ENCODE measurements at places on chromosomes 6 and 20.

DNA sequence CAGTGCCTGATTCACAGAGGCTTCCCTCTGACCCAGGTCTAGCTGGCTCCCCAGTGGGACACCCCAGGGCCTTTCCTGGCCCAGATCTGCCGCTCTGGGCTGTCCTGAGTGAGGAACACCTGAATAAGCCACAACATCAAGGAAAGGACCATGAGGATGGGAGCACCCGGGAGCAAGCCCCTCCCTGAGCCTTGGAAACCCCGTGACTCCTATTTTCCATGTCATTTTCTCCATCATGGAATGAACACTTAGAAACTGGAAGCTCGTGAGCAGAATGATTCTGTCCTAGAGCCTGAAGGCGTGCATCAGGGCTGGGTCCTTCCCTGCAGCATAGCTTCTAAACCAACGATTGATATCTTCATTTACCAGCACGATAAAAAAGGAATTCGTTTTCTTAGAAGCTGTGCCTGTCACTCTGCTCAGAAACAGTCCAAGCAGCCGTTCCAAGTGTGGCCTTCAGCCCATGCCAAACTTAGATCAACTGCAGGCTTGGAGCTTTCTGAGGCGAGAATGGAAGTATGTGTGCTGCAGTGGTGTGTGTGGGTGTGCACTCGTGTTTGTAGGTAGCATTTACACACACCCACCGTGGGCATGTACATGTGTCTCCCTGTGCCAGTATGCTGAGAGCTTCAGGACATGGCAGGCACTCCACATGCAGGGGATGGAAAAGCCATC lies 83.2 kb upstream of the FOXC1 start:
- no peak for DNase-seq

- no peak for DNase-seq
These were observed 935.1 kb downstream of the KIF16B start for GRCh38 chr20:15637950-15638754.

GRCh38 chr6:21869085-21869771 lies 275.7 kb downstream of the SOX4 start:
- DNase-seq = no peak

GRCh38 chr20:19268426-19268825 lies 56.0 kb downstream of the SLC24A3 start:
- peak; percentile 54 for DNase-seq

DNA sequence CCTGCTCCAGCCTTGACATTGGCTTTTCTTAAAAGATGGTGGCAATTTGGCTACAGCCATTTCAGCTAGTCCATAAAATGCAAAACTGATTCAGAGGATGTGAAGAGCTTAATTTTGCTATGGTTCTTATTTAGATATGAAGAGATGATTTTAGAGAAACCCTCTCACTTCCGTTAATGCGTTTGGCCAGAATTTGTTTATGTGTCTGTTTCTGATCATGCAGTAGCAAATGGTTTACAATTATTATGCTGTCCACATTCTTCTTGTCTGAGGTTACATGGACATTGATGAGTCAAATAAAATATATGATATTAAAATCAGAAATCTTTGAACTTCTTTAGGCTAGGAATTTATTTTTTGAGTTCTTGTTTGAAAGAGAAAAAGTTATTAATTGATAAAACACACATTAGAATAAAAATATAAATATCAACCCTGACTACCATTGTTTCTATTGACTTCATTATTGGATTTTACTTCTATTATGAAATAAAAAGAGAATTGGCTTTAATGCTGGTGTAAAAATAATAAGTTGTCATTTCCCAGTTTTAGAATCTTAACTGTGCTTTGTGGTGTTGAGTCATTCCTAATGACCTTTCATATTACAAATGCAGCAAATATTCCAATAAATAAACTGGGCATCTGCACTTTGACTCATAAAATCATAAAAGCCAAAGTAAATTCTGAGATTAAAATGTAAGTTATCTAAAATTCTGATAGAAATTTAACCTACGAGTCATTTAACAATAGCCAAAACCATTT lies 1286.0 kb upstream of the GJE1 start:
- no peak for DNase-seq

- peak; percentile 93 for DNase-seq
These were observed 33.0 kb upstream of the POU5F1 start for GRCh38 chr6:31203345-31203979.

DNA sequence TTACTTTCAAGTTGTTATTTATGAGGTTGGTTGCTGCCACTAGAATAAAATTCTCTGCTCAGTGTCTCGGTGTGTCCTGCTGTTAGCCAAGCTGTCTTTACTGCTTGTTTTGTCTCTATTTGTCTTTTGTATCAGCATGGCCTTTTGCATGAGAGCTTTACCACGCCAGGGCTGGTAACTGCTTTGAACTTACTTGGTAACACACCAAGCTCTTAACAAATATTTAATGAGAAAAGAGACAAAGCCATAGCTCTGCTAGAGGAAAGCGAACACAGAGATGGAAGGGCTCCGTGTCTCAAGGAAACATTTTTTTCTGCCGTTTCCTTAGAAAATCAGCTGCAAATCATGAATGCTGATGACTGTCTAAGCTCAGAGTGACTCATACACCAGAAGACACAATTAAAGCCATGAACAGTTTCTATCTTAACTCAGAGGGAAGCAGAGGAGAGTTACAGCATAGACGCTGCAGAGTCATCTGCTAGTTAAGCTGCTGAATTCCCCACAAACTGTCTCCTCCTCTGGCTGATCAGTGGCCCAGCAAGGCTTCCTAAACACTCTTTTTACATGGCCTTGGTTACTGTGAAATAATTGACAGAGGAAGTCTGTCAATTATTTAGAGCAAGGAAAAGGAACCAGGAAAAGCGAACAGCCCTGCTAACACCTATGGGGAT lies 44.8 kb downstream of the AGPAT4 start:
- peak; percentile 96 for DNase-seq

- no peak for DNase-seq
These were observed 61.6 kb downstream of the KIAA0319 start for GRCh38 chr6:24584382-24584720.

DNA sequence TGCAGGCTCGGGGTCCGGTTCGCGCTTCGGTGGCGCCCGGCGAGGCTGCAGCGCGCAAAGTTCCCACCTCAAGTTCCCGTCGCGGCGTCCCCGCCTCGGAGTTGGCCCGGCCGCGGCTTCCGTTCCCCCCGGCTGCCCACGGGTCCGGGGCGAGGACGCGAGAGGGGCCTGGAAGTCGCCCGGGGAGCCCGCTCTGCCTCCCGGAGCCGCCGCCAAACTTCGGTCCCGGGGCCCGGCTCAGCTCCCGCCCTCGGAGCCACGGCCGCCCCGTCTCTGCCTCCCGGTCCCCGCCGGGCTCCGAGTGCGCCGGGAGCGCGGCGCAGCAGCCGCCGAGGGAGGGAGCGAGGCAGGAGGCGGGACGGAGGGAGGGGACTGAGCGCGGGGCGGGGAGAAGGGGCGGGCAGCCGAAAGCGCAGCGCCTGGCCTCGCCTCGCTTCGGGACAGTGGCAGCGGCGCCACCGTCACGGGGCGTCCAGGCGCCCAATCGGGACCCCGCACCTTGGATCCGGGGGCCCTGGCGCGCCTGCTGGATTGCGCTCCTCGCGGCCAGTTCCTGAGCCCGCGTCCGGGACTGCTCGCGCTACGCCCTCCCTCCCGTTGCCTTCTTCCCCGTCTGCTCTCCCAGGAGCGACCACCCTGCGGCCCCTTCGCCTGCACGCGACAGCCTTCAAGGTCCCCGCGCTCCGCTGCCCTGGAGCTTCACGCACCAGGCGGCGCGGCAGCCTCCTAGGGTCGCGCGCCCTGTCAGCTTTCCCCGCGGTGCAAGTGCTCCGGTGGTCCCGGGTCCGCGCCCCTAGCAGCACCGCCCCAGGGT lies at the start of gene KCNG1:
TSS of gene KCNG1 (minus strand) at position 305 of the 814 bp plus-strand sequence. CDS start 12,769 bp downstream, outside the sequence.
- peak; percentile 61 for DNase-seq

DNA sequence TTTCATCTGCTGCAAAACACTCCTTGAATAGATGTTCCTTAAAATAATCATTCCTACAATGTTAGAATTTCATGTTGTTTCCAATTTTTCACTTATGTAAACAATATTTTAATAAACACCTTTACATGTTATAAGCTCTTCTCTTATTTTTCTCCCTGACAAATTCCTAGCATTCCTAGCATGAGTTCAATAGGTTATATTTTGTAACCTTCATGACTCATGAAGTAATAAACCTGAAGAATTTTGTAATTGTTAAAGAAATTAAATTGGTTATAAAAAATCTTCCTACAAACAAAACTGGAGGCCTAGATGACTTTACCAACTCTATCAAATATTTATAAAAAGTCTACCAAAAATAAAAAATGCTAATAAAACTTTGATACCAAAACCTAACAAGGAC lies 66.3 kb downstream of the NT5E start:
- no peak for DNase-seq

DNA sequence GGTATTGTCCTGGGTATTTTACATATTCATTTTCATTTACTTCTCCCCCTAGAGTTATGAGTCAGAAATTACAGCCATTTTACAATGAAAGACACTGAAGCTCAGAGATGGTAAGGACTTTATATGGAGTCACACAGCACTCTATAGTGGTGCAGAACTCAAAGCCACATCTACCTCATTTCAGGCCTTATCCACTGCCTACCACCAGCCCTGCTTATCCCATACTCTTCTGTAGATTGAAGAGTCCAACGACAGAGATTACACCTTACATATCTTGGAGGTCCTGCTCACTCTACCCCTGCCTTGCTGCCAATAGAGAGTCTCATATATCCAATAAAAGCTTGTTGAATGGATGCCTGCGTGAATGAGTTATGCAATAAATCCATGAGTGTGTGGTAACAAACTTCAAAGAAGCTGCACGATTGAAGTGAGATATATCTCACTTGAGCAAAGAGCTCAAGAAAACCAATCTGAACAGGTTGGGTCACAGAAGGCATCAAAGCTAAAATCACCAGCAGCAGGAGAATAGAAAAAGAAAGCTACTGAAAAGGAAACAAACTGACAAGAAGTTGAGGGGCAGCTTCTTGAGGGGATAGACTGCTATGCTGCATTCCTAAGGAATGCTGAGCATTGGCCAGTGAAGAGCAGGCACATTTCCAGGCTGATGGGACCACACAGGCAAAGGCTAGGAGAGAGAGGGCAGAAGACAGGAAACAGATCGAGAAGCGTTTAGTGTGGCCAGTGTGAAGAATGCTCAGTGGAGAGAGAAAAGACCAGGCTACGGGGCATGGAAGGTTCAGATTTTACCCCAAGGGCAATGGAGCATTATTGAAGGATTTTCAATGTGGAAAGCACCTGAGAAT lies 585.6 kb downstream of the DHX35 start:
- no peak for DNase-seq

DNA sequence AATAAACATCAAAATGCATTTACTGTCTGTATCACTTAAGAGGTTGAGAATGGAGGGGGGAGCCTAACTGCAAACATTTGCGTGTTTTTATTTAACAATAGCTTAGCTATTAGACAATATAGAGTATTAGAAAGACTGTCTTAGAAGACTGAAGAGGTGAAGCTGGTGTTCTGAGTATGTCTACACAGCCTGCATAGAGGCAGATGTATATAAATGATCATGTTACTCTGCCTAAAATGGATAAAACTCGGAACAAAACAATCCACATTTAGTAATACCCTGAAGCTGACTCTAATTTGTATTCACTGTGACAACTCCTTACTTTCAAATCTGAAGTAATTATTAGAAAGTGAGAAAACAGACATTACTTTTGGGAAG lies 181.9 kb downstream of the GMPR start:
- no peak for DNase-seq

DNA sequence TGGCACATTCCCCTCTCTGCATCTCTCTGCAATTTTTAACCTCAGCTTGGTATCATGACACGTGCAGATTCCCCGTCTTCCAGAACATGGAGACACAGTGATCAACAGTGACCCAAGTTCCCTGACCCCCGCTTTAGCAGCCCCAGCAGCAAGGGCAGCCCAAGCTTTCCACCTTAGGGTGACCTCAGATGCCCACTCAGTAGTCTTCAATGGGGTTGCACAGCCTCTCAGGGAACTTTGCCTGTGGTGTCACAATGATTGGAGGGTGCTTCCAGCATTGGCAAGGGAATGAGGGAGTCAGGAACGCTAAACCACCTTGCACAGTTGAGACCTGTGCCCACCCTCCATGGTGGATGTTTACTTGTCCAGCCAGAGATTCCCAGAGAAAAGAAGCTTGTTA lies 287.1 kb upstream of the CDH4 start:
- no peak for DNase-seq

GRCh38 chr6:157215717-157216116 lies 107.6 kb downstream of the TMEM242 start:
- no peak for DNase-seq

- DNase-seq = no peak
These were observed 18.8 kb downstream of the MAP3K5 start for GRCh38 chr6:136773473-136773796.

DNA sequence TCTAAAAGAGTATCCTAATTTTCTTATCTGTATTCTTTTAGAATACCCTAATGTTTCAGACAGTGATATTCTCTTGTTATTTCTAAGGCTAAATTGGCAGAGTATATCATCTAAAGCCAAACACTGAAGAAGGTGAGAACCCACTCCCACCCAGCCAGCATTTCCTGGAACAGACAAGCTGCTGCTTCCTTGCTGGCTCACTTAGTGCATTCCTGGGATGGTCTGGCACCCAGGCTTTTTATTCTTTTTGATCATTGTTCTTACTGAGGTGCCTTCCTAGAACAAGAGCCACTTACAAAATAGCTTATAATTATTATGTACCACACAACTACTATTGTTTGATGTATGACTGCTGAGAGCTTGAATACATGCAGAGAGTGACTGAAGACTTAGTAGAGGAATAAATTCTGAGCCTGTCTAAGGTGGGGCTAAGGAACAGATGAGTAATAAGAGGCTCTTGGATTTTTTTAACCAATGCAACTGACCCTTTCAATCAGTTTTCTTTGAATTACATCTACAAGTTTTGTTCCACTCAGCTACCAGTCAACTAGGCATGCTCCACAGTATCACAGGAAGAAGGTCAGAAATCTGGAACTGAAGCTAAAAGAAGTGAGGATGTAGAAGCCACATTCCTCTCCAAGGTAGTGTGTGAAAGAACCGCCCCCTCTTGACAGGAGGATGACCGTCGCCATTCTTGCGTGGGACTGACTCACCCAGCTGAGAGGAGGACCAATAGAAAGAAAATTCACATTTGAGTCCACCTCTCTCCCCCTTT lies 30.1 kb downstream of the PRPH2 start:
- DNase-seq = no peak

- DNase-seq = no peak
These were observed 254.8 kb upstream of the CHD6 start for GRCh38 chr20:41872930-41873329.

GRCh38 chr20:15875446-15875845 lies 697.8 kb downstream of the KIF16B start:
- no peak for DNase-seq

- DNase-seq = no peak
These were observed 207.6 kb downstream of the TBC1D7 start for GRCh38 chr6:13120483-13121482.
